ENCODE measurements at places on chromosomes 3 and 15. TPM values are rescaled to one million over a fixed set of nuclear protein-coding genes. Genes with fewer than 3 reads are reported as not detected.

The PYGO1 gene
- 2.4 TPM for total RNA-seq

DNA sequence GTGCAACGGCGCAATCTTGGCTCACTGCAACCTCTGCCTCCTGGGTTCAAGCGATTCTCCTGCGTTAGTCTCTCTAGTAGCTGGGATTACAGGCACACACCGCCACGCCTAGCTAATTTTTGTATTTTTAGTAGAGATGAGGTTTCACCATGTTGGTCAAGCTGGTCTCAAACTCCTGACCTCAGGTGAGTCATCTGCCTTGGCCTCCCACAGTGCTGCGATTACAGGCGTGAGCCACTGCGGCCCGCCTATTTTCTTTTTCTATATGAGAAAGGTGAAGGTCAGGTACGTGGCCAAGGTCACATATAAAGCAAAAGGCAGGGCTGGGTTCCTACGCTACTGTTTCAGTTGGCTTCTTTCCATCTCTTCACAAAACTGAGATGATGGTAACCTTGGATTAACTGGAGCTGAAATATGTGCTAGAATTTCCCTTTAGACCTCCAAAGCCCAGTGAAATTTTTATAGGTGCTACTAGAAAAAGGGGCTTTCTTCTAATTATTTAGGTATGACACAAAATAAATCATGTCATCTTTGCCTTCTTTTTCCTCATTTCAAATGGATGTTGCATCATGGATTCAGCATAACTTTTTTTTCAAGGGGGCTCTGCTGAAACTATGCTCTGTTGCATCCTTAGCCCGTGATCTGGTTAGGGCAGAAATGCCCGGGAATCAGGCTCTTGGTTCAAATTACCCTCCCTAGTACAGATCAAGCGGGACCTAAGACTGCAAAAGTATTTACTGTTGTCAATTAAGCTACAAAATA lies 68.5 kb downstream of the MYO1E start:
- no peak for DNase-seq

- no peak for DNase-seq
Observed at GRCh38 chr3:113771993-113772392, 25.2 kb downstream of the ATP6V1A start.

DNA sequence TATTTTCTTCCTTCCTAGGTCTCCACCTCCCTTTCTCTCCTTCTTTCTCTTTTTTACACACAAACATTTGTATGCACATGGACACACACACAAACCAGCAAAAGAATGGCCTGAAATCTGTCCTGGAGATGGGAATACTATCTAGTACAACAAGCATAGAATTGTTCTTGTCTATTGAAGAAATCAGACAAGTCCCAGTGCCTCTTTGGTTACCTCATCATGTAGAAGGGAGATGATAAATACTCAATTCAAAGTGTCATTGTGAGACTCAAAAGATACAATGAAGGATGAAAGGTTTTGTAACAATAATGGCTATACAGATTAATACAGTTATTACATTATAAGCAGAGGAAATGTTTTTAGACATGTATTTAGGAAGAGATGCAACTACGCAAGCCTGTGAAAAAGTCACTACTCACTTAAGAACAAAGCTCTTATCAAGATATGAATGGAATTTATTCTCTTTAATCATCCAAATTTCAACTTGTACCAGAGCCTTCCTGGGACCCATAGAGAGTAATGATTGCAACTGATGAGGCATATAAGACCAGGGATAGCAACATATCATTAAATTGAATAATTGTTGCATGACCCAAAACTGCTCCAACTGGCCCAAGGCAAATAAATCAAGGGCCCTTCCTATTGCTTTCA lies 43.2 kb downstream of the P3H2 start:
- DNase-seq, result no peak

The GOLGA8S gene
- not detected for total RNA-seq

DNA sequence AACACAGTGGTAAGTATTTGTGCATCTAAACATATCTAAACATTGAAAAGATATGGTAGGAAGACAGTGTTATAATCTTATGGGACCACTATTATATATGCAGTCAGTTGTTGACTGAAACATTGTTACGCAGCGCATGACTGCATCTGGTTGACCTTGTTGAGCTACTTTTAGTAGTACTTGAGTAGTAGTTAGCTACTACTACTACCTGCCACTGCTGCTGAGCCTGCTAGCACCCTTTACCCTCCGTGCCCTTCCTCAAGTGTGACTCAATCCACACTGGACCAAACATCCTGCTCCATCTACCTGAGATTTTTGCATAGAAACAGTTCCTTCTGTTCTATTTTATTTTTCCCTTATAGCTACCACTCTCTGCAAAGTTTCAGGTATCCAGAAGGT lies 123.6 kb upstream of the STRIT1 start:
- DNase-seq, result no peak

The AADACL2 gene
- total RNA-seq, result not detected

GRCh38 chr3:174162550-174162949 lies 696.6 kb upstream of the NAALADL2 start:
- DNase-seq, result no peak

The MB21D2 gene
- 21.2 TPM for total RNA-seq

The RTP1 gene
- not detected for total RNA-seq

The GOLGA6L4 gene
- 0.36 TPM for total RNA-seq

DNA sequence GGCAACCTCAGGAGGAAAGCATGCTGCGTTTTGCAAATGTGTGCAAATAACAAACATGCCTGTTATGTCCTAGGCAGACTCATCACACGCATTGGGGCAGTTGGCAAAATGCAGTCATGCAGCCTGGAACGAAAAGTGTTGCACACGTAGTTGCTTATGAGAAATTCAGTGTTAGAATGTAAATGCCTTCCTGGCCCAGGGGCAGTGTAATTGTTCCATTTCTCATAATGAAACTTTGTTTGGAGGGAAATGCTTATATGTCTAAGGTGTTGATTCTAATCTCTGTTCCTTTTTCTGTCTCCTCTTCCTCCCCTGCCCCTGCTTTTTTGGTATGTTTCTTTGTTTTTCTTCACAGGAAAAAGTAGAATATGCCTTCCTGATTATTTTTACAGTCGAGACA lies 156.0 kb downstream of the CACNA1D start:
- no peak for DNase-seq

- DNase-seq, result no peak
Observed at GRCh38 chr3:138127636-138128365, 4.4 kb downstream of the A4GNT start.

GRCh38 chr3:23600167-23600871 lies 205.4 kb upstream of the UBE2E1 start:
- peak; percentile 79 for DNase-seq

DNA sequence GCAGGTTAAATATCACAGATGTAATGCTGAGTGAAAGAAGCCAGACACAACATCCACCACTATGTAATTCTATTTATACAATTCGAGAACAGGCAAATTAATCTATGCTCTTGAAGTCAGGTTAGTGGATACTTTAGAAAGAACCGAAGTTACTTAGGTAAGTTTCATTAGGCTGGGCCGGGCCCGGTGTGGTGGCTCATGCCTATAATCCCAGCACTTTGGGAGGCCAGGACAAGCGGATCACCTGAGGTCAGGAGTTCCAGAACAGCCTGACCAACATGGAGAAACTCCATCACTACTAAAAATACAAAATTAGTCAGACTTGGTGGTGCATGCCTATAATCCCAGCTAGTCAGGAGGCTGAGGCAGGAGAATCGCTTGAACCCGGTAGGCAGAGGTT lies 1105.7 kb downstream of the NSUN3 start:
- DNase-seq, result no peak

DNA sequence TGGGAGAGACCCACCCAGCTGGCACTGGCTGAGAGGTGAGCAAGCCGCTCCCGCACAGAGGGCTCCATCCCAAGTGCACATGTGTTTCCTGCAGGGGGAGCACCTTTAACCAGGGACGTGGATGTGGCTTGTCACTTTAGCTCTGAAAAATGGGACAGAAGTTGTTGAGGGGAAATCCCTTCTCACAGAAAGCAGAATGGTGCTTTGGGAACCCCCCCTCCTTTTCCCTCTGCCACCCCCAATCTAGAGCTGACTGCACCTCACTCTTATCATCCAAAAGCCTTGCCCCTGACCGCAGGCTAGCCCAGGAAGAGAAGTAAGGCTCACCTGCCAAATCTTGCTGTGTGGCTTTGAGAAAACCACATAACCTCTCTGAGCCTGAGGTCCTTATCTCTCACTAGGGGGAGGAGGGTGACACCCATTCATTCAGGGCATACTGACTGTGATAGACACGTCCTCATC lies 77.9 kb downstream of the RPN1 start:
- DNase-seq, result no peak

The SOX2 gene
- not detected for total RNA-seq

GRCh38 chr15:83365370-83365938 lies 81.0 kb upstream of the BNC1 start:
- DNase-seq, result no peak

GRCh38 chr3:168187233-168187632 lies 91.5 kb upstream of the GOLIM4 start:
- DNase-seq, result no peak

DNA sequence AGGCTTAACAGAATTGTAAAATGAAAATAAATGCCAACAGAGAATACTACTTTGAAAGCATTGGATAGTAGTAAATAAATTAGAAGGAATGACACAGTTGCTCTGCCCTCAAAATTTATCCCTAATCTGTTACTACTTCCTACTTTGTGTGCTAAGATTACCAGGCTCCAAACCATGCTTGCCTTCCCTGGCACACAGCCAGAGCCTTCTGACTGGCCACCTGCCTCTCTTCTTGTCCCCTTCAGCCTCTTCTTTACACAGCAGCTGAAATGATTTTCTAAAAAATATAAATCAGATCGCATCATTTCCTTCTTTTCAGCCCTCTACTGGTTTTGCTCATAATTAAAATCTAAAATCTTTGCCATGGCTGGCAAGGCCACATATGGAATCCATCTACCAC lies 334.1 kb downstream of the FHIT start:
- no peak for DNase-seq

GRCh38 chr3:67248726-67249125 lies 250.6 kb downstream of the KBTBD8 start:
- DNase-seq, result no peak

GRCh38 chr3:149267565-149267964 lies 45.9 kb upstream of the CP start:
- DNase-seq, result no peak

DNA sequence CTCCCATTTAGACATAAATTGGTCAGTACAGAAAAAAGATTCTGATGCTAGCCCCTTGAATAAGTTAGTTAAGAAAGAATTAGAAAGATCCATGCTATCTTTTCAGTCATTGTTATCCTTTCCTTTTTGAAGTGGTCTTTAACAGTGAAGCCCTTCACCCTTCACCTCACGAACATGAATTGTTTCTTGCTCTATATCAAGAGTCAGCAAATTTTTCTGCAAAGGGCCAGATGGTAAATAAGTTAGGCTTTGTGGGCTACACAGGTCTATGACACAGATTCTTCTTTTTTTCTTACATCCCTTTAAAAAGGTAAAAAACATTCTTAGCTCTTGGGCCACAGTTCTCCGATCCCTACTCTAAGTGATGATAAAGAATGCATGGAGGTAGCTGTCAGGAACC lies 74.9 kb downstream of the DMXL2 start:
- DNase-seq, result no peak

The ATP8B4 gene
- total RNA-seq, result not detected

- DNase-seq, result no peak
Observed at GRCh38 chr15:55389264-55389607, 18.9 kb downstream of the CCPG1 start.

- no peak for DNase-seq
Observed at GRCh38 chr15:85793641-85794597, 806 bp downstream of the KLHL25 start.

The MFGE8 gene
- 68.9 TPM for total RNA-seq

The GOLGA8G gene
- total RNA-seq, result not detected

The MESP2 gene
- total RNA-seq, result 2.5 TPM

GRCh38 chr15:77819851-77820728 lies 187.4 kb upstream of the LINGO1 start:
- no peak for DNase-seq

The C2CD4A gene
- total RNA-seq, result 0.35 TPM

DNA sequence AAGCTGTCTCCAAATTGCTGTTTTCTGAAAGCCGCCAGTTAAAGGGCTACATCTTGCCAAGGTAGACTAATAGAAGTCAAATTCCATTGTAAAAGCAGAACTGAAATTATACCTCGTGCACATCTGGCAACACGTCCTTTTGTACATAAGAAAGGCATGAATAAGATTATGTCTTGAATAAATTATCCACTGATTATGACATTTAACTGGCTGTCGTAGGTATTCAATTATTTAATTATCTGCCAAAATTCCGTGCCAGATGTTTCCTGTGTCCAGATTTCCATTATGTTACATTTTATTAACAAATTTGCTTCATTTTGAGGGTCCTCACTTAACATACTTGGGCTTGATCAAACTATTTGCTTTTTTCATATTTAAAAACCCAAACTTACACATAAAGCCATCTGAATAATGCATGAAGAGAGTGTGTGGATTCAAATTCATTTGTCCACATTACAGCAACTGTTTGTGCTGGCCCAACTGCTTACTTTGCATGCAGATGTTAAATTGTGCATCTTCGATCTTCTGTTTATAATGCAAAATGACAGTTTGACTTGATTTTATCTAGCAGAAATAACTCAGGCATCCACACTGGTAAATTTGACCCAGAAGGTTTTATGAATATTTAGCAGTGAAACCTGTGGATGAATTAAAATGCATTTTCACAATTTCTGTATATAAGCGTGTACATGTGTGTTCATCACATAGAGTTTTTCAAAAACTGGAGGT lies 701.5 kb downstream of the ZNF385D start:
- DNase-seq, result no peak

The GRAMD2A gene
- total RNA-seq, result 1.8 TPM

The SPINK8 gene
- total RNA-seq, result not detected

The CAPN3 gene
- 0.43 TPM for total RNA-seq

DNA sequence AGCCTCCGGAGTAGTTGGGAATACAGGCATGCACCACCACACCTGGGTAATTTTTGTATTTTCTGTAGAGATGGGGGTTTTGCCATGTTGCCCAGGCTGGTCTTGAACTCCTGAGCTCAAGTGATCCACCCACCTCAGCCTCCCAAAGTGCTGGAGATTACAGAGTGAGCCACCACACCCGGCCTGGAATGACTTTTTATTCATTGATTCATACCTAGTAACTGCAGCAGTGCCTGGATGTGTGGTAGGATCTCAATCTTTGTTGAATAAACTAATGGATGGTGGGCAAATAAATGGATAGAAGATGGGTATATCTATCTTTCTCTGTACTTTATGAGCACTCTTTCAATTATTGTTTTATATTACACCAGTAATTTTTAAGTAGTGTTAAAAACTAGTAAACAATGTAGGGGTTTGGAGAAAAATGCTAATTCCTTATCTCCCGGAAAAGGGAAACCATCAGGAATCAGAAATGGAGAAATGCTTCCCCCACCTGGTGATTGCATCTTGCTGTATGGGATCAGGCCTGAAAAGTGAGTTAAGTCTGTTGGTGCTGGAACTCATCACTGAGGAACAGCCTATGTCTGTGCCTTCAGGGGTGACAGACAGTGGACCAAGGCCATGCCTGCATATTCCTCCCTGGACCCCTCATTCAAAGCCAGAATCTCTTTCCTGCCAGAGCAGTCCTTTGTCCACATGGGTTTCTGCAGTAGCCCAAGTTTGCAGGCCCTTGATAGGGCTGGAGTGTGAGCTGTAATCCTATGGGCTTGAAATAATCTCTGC lies 161.0 kb upstream of the CTDSPL start:
- DNase-seq, result no peak

All from epithelial cell of proximal tubule (primary cell).